ENCODE measurements at places on chromosomes 5 and 9. TPM values are rescaled to one million over a fixed set of nuclear protein-coding genes. Genes with fewer than 3 reads are reported as not detected.
A peak's percentile ranks its signal among the peaks of the same experiment; 100 is the strongest.

DNA sequence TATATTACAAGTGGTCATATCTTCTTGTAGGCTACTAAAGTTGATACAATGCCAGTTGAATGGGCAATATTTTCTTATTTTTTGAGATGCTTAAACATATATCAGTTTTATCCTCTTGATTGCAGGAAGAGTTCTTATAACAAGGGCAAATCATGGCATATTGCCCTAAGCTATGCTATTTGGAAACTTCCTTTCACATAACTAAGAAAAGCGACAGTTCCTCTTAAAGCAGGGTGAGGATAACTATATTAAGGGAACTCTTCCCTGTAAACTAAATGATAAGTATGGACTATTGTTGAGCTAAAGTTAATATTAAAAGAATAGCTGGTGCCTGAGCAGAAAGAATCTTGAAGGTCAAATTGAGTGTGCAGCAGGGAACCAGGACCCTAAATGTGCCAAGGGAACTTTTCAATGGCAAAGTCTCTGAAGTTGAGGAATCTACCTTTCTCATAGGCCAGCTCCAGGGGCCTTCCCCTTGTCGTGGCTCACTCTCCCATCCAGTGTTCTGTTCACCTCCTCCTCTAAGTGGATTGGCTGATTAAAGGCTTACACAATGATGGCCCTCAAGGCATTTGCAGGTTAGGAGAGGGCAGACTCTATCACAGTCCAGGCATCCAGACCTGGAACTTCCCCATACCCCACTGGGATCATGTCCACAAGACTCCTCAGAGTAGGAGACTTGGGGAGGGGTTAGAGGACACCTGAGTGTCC, 26.8 kb downstream of the FYB1 start:
- H3K27me3 ChIP-seq = no peaks in the 10 kb centered on the region
- H3K36me3 ChIP-seq = peaks cover 19% of the 10 kb centered on the region
- H3K4me3 ChIP-seq = peak overlapping the region; percentile 83
- peak overlapping the region; percentile 90 for H3K27ac ChIP-seq
- no peak for DNase-seq

GRCh38 chr9:85717220-85717619, 24.5 kb downstream of the AGTPBP1 start:
- H3K36me3 ChIP-seq = peaks cover 14% of the 10 kb centered on the region
- no peak for DNase-seq
- H3K4me1 ChIP-seq = peaks cover 15% of the 10 kb centered on the region
- no peak overlapping the region for H3K4me3 ChIP-seq
- no peaks in the 10 kb centered on the region for H3K27me3 ChIP-seq
- no peak overlapping the region for H3K27ac ChIP-seq

GRCh38 chr9:84781458-84781857, 111.9 kb downstream of the NTRK2 start:
- H3K4me3 ChIP-seq = no peak overlapping the region
- H3K27ac ChIP-seq = no peak overlapping the region
- peaks cover 7% of the 10 kb centered on the region for H3K27me3 ChIP-seq
- H3K36me3 ChIP-seq = no peaks in the 10 kb centered on the region
- no peak for DNase-seq

DNA sequence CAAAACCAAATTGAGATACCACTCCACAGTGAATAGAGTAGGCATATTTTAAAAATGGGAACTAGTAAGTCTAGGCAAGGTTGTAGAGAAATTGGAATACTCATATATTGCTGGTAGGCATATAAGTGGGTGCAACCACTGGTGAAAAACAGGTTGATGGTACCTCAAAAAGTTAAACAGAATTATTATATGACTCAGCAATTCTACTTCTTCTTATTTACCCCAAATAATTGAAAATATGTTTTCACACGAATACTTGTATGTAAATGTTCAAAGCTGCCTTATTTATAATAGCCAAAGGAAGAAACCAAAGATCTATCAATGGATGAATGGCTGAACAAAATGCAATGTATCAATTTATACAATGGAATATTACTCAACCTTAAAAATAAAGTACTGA, 79.1 kb downstream of the CDH9 start:
- no peaks in the 10 kb centered on the region for H3K36me3 ChIP-seq
- DNase-seq = no peak
- no peaks in the 10 kb centered on the region for H3K27me3 ChIP-seq

GRCh38 chr5:64971513-64971912, 202.8 kb downstream of the CWC27 start:
- no peaks in the 10 kb centered on the region for H3K27me3 ChIP-seq
- H3K36me3 ChIP-seq = peaks cover 20% of the 10 kb centered on the region
- H3K4me1 ChIP-seq = no peaks in the 10 kb centered on the region
- H3K4me3 ChIP-seq = no peak overlapping the region
- no peak overlapping the region for H3K27ac ChIP-seq

GRCh38 chr9:99069546-99069945, 35.4 kb upstream of the TGFBR1 start:
- peaks cover 4% of the 10 kb centered on the region for H3K27me3 ChIP-seq
- no peak for DNase-seq
- peaks cover 8% of the 10 kb centered on the region for H3K36me3 ChIP-seq
- no peak overlapping the region for H3K4me3 ChIP-seq

The DIRAS2 gene
- total RNA-seq = not detected

The SLC12A2 gene
- total RNA-seq = 23.9 TPM

The FLT4 gene
- total RNA-seq = 0.86 TPM

The NEUROG1 gene
- not detected for total RNA-seq

The SOHLH1 gene
- not detected for total RNA-seq

The PCSK5 gene
- 3.7 TPM for total RNA-seq

The LVRN gene
- total RNA-seq = not detected
